ENCODE measurements at places on chromosomes 4 and X.

DNA sequence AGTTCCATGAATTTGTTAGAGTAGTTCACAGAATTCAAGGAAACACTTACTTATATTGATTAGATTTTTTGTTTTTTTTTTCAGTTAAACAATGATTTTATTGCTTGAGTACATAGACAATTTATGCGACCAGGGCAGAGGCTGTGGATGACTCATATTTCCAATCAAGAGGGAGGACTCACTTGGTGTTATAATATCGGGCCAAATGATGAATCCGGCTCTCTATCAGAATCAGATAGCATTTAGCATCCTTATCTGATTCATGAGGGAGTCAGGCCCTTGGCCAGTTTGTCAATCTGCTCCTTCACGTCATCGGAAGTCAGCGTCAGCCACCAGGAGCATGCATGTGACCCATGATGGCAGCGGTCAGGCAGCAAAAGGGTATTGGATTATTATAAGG is 82.3 kb upstream of the HUWE1 start:
- DNase-seq: no peak

DNA sequence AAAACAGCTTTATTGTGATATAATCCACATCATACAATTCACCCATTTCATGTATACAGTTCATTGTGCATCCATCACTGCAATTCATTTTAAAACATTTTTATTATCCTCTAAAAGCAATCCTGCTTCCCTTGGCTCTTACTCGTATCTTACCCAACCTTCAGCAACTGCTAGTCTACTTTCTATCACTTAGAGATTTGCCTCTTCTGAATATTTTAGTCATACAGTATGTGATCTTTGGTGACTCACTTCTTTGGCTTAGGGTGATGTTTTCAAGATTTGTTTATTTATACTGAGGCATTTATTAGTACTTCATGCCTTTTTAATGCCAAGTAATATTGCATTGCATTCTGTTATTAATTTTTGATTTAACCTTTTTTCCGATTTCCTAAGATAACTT is 15.0 kb upstream of the MSMO1 start:
- no peak for DNase-seq

- DNase-seq: peak; percentile 10
Observed at GRCh38 chr4:70544279-70544868, 26.0 kb downstream of the AMTN start.

- DNase-seq: peak; percentile 85
Observed at GRCh38 chr4:7124689-7125442, 57.0 kb upstream of the GRPEL1 start.

DNA sequence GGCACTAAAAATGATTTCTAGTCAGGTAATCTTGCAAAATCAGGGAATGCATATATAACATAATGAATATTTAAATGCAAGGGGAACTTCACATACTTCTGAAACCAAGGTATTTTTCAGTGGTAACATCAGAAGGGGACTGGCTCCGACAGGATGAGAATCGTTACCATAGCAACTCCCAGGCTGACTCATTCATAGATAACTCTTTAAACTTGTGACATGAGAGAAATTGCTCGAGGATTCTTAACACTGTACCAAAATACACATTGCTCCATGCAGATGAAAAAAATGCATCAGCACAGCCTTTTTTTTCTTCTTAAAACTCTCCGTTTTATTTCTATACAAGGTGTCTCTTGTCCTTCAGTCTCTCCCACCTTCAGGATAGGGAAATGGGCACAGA is 114.3 kb downstream of the GABRB1 start:
- DNase-seq: peak; percentile 88

- no peak for DNase-seq
Observed at GRCh38 chrX:57134702-57135101, 2.5 kb downstream of the SPIN2A start.

DNA sequence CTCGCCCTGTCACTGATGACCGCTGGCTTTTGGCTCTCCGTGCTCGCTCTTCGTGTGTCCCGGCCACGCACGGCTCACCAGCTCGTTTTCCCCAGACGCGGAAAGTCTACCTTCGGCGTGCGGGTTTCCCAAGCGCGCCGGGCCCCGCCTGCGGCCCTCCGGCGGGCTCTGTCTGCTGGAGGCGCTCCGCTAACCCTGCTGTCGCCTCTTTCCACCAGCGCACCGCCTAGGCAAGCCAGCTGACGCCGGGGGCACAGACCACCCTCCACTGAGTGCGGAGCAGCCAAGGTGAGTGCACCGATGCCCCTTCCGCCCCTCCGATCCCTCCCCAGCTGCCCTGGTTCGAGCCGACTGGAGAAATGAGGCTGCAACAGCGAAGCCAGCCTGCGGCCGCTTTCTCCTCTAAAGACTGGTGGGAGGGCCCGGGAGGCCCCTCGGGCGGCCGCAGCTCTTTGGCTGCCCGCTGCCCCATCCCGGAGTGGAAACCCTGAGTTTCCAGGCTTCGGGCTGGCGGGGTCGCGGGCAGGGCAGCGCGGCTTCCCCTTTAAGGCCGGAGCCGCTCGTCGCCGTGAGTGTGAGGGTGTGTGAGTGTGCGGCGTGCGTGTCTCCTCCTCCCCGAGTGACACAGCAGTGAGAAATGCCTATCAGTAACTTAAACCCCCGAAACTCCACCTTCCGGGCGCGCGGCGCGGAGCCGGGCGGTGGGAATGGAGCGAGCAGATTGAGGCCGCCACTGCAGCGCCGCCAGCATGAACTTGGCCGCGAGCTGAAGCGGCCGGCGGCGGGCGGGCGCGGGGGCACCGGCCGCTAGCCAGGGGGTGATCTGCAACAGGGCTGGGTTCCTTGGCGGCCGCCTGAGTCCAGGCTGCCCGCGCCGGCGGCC is at the start of gene MAMLD1:
TSS of gene MAMLD1 (plus strand) at position 719 of the 883 bp plus-strand sequence. CDS start 82,200 bp downstream, outside the sequence.
- peak; percentile 86 for DNase-seq

DNA sequence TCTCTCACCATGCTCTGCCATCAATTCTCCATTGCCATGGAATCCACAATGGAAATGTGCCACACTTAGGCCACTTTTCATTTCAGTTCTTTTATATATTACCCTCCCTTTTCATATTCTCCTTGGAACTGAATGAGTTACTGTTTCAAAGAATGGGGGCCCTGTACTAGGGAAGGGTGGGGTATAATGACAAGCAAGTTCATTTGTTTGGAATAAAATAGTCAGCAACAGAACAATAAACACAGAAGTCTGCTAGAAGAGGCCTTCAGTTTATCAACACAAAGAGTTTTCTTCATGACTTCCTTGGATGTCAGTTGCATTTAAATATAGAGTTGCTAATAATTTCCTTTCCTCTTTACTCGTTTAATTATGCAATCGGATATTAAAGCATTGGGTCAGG is 478.3 kb upstream of the FTHL17 start:
- DNase-seq: no peak
